CD4-positive, alpha-beta T cell treated with Interleukin-6 at 100 ng/mL for 8 hours (primary cell): ENCODE measurements at places on chromosomes 12 and 14.
A peak's percentile ranks its signal among the peaks of the same experiment; 100 is the strongest.

DNA sequence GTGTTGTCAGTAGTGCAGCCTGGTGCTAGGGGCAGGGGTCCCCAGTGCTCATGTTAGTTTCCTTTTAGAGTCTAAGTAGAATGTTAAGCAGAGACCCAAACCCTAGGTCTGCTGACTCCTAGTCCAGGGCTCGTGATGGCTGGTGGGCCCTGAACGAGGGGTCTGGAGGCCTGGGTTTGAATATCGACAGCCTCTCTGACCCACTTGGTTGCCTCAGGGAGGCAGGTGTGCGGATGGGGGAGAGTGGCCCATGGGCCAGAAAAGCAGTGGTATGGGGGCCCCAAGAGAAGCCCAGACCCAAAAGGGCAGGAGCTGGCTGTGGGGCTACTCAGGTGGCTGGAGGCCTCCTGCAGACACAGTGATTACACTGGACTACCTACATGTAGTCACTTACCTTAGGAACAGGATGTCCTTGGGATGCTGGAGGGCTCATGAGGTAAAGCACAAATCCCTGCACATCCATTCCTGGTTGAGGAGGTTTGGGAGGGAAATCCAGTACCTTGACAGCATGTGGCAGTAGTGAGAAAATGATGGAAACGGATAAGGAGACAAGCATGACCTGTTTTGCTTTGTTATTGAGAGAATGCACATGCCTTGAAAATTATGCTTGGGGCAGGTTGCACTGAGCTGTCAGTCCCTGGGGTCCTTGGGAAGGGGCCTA, 1.7 kb upstream of the SLC25A29 start:
- no peak for DNase-seq

DNA sequence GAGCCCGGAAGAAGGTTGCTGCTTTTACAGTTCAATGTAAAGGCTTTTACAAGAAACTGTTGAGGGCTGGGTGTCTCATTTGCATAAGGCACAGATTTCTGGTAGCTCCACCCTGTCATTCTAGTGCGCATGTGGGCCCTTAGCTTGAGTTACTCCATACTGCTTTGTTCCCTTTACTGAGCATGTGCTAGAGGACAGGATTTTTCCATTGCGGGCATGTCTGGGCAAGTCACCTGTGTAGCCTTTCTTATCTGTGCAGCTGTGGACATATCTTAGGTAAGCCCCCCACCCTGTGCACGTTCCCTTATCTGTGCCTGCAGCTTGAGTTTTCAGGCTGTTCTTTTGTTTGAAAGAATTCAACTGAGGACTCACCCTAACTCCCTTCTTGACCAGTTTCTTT, 56.2 kb upstream of the ARHGAP5 start:
- no peak for DNase-seq

- DNase-seq: peak; percentile 21
These were observed 64.7 kb downstream of the ZNF641 start for GRCh38 chr12:48285751-48286650.

GRCh38 chr14:21072031-21072473, 1.9 kb downstream of the ARHGEF40 start:
- no peak for DNase-seq

- no peak for DNase-seq
These were observed 17.5 kb downstream of the XRCC3 start for GRCh38 chr14:103697603-103698379.

- DNase-seq: no peak
These were observed 85.6 kb upstream of the DIO3 start for GRCh38 chr14:101475456-101476257.

- DNase-seq: no peak
These were observed 72.1 kb upstream of the ST8SIA1 start for GRCh38 chr12:22406627-22407026.

DNA sequence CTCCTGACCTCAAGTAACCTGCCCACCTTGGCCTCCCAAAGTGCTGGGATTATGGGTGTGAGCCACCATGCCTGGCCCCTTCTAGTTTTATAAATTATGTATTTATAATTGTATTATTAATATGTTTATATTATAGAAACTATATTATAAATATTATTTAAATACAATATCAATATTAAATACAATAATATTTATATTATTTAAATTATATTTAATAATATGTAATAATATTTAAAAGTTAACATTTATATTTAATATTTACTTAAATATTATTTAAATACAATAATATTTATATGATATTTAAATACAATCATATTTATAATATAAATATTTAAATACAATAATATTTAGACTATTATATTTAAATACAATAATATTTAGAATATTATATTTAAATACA, 20.0 kb downstream of the SDR9C7 start:
- DNase-seq: no peak

DNA sequence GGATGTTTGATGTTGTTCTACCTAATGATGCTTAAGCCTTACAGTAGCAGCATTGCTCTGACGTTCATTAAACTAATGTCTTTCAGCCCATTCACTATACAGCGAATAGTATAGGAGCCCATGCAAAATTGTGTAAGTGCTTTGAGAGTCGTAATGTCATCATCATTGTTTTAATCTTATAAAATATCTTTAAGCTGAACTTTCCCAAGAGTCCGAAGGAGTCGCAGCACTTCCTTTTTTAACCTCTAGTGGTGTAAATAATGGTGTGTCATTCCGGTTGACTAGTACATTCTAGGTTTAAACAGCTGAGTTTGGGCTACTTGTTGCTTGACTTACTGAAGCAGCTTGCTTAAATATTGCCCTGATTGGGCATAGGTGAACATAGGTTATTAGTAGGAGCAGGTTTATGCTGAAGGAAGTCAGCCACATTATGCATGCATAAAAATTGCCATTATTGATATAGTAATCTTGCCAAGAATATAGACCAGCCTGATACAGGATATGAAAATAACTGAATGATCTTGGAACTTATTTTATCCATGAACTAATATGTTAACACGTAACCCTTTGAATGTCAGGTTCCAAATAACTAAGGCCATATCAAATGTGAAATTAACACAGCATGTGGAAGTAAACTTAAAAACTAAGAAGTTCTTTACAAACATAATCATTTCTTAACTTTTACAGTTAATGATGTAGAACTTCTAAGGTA, 2.6 kb downstream of the WNK1 start:
- DNase-seq: peak; percentile 52
